AG09319 (cell line): ENCODE measurements at places on chromosomes 12 and 14.
A peak's percentile ranks its signal among the peaks of the same experiment; 100 is the strongest.

DNA sequence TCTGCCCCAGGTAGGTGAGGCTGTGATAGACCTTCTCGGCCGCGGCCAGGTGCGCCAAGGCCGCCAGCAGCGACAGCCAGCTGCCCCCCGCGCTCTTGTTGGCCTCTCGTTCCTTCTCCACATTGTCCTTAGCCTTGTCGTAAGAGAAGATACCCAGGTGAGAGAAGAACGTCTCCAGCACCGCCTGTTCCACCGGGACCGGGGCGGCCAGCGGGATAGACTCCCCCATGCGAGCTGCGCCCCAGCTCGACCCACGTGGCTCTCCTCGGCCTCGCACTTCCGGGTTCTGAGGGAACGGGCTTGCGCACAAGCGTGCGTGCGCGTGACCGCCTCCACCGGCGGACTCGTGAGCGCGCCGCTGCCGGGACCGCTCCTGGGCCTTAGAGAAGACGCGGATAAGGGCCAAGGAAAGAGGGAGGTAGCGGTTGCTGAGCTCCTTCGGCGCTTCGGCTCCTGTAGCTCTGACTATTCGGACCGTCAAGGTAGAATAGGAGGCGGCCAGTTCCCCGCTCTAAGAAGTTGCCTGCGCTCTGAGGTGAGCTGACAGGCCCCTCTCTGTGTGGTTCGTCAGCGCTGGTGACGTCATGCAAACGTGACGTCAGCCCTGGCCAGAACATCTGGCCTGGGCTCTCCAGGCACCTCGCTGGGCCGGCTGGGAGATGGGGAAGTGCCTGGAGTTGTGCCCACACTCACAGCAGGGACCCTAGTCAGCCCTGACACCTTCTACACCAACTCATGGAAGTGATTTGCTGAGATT, at the start of gene KICS2:
TSS of gene KICS2 (minus strand) at position 288 of the 757 bp plus-strand sequence. CDS start at position 229, 59 bp downstream.
- DNase-seq = peak; percentile 75

GRCh38 chr12:51265024-51265423, 5.2 kb downstream of the SMAGP start:
- no peak for DNase-seq

GRCh38 chr14:30291216-30291615, 267.7 kb upstream of the G2E3 start:
- peak; percentile 16 for DNase-seq

DNA sequence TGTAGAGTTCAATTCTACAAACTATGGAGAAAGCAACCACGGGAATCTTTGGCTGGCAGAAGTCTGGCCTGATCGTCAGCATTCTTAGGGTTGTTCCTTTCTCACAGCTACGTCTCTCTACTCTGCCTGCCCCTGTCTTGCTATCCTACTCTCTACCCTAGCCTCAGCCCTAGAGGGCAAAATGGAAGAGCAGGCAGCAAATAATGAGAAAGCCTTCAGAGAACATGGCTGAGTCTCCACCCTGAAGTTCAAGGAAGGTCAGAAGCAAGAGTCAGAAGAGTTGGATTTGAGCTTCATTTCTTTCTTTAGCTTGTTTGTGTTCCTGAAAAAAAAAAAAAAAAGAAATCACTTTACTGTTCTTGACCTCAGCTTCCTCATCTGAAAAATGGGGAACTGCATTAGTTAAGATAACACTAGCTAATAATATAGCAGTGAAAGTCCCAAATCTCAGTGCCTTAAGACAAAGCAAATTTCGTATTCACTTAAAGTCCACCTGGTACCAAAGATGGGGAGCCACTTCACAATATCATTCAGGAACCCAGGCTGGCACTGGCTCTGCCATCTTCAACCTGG, 50.2 kb upstream of the CCND2 start:
- no peak for DNase-seq

GRCh38 chr12:121797937-121798786, 4.7 kb upstream of the RHOF start:
- no peak for DNase-seq

GRCh38 chr12:49233842-49234526, 30.9 kb upstream of the TUBA1C start:
- no peak for DNase-seq

DNA sequence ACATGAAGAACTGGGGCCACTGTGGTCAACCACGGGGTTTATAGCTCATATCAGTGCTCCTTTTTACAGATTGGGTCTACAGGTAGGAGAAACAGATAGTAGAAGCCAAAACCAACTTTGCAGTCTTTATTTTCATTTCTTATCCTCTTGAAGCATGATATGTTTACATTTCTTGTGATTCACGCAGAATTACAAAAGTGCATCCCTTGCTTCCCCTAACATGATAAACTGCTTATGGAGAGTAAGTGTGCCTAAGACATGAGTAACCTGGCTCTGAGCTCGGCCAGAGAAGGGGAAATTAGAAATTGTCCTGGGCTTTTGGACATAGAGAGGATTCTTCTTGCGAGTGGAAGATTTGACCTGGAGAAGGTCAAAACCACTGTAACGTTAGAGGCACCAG, 18.4 kb downstream of the PWP1 start:
- DNase-seq = no peak

GRCh38 chr12:77064896-77065360, 441 bp downstream of the E2F7 start:
- DNase-seq = no peak

DNA sequence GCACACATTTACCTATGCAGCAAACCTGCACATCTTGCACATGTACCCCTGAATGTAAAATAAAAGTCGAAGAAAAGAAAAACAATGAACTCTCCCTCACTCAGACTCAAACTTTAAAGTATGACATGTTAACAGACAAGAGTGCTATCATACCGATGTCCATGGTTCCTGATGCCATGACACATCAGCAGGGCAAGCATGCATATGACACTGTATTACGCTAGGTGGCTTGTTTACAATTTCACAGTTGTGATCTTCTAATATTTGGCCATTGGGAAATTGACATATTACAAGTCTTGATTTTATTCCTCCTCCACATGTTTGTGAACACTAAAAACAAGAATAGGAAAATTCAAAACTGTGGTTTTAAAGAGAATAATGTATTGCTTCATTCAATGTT, 126.6 kb downstream of the ADAMTS20 start:
- DNase-seq = no peak

- no peak for DNase-seq
Observed at GRCh38 chr14:68632054-68632895, 160.6 kb downstream of the ZFP36L1 start.

GRCh38 chr14:45716572-45716971, 463.6 kb upstream of the MIS18BP1 start:
- no peak for DNase-seq

GRCh38 chr12:57929092-57929830, 12.1 kb upstream of the ATP23 start:
- DNase-seq = no peak

- no peak for DNase-seq
Observed at GRCh38 chr12:25020621-25021243, 71.8 kb upstream of the BCAT1 start.

DNA sequence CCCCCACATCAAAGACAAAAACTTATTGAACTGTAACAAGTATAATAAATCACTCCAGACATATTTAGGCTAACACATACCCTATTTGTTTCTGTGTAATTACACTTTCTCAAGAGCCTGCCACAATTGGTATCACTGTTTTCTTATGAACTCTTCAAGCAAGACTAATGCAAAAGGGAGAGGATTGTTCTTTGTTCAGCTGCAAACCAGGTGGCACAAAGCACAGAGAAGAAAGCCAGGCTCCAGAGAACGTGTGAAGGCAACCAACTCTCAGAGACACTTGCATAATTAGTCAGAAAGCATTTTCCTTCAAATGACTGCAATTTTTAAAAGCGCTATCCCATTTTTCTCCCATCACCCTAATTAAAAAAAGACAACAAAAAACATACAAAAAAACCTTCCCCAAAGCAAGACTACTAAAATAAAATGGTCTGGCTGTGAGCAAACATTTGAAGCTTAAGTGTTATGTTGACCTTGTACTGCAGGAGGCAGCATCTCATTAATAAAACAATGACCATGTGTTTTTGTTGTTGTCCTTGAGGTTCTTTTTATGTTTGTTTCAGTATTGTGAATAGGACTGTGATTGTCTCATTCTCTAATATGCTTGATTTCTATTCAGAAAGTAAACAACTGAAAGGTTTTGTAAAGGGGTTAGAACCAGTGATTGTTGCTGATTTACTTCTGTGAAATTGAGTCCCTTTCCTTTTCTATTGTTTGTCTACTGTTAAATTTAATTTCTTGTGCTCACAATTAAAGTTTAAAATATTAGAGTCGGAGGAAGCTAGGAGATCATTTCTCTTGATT, 452.7 kb upstream of the PDE3A start:
- peak; percentile 14 for DNase-seq

- no peak for DNase-seq
Observed at GRCh38 chr12:67727702-67728666, 79.4 kb downstream of the DYRK2 start.

GRCh38 chr12:130706311-130706710, 9.8 kb downstream of the RIMBP2 start:
- DNase-seq = no peak

DNA sequence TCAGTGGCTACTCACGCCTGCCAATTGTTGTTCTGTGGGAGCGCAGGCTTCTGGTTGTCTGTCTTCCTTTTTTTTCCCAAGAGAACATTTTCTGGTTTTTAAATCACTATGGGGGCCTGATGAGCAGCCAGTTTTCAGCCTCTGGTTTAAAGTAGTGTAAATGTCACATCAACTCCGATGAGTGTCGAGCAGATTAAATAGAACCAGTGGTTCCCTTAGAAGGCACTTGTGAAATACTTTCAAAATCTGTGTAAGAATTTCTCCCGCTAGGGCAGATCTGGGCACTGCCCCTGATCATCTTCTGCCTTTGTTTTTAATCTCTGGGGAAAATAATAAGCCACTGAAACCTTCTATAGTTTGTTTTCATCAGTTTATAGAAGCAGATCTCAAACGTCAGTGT, 130.4 kb downstream of the PRIMA1 start:
- DNase-seq = no peak

- no peak for DNase-seq
Observed at GRCh38 chr14:71523630-71524319, 408.5 kb upstream of the RGS6 start.

- DNase-seq = no peak
Observed at GRCh38 chr12:81222846-81223592, 145.1 kb downstream of the ACSS3 start.

DNA sequence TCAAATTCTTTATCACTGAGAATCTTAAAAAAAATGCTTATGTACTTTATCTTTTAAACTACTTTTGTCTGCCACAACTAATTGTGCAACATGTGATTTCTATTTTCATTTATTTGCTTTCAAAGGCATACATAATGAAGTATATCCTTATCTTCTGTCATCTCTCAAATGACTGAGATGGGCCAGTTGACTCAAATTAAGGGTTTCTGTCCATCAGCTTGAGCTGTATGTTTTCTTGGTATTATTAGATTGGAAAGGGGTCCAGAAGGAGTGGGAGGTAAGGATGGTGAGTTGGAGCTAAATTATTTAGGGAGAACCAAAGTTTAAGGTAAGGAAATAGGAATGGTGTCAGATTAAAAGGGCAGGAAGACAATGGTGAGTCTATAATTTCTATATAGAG, 408.4 kb upstream of the SEL1L start:
- no peak for DNase-seq

GRCh38 chr14:93430315-93431035, at the start of gene UNC79:
Gene UNC79 (plus strand): TSS chr14:93430939. CDS start chr14:93431030, 91 bp downstream.
- no peak for DNase-seq

GRCh38 chr12:64895526-64895925, 71.1 kb downstream of the TBC1D30 start:
- DNase-seq = no peak

GRCh38 chr12:94670898-94671297, 20.5 kb upstream of the TMCC3 start:
- no peak for DNase-seq

- DNase-seq = no peak
Observed at GRCh38 chr12:30105505-30105904, 321.8 kb upstream of the TMTC1 start.

GRCh38 chr14:55957950-55958349, 160.3 kb upstream of the PELI2 start:
- no peak for DNase-seq

DNA sequence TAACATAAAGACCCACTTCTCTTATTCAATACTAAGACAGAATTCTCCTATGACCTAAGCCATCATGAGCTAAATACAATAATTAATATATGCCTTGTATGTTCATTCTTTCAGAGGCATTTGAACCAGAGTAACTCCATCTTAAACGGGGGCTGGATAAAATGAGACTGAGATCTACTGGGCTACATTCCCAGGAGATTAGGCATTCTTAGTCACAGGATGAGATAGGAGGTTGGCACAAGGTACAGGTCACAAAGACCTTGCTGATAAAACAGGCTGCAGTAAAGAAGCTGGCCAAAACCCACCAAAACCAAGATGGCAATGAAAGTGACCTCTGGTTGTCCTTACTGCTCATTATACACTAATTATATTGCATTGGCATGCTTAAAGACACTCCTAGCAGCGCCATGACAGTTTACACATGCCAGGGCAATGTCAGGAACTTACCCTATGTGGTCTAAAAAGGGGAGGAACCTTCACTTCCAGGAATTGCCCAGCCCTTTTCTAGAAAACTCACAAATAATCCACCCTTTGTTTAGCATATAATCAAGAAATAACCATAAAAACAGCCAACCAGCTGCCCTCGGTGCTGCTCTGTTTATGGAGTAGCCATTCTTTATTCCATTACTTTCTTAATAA, 260.7 kb downstream of the SSPN start:
- DNase-seq = no peak

GRCh38 chr12:117878605-117879004, 90.2 kb downstream of the KSR2 start:
- no peak for DNase-seq

DNA sequence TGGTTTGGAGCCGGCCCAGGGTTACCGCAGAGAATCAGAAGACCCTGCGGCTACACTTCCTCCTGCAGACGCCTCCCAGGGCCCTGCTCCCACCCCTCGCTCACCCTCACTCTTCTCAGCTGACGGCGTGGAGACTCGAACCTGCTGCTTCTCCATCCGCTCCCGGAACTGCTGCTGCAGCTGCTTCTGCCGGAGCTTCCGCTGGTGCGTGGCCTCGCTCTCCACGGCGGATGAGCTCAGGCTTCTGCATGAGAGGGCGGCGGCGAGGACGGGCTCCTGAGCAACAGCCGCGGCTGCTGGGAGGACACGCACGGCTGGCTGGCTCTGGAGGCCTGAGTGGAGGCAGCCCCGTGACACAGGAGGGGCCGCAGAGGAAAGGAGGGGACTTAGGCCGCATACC, 33.3 kb downstream of the RAD52 start:
- DNase-seq = no peak

GRCh38 chr14:33679461-33680225, 271.2 kb downstream of the EGLN3 start:
- DNase-seq = no peak

- no peak for DNase-seq
Observed at GRCh38 chr14:81989211-81989610, 455.6 kb upstream of the SEL1L start.

- DNase-seq = no peak
Observed at GRCh38 chr14:58801086-58801485, 163.3 kb downstream of the DACT1 start.

- DNase-seq = no peak
Observed at GRCh38 chr14:104297313-104297704, 158.9 kb downstream of the KIF26A start.
